ENCODE measurements at places on chromosomes 2 and 18.

DNA sequence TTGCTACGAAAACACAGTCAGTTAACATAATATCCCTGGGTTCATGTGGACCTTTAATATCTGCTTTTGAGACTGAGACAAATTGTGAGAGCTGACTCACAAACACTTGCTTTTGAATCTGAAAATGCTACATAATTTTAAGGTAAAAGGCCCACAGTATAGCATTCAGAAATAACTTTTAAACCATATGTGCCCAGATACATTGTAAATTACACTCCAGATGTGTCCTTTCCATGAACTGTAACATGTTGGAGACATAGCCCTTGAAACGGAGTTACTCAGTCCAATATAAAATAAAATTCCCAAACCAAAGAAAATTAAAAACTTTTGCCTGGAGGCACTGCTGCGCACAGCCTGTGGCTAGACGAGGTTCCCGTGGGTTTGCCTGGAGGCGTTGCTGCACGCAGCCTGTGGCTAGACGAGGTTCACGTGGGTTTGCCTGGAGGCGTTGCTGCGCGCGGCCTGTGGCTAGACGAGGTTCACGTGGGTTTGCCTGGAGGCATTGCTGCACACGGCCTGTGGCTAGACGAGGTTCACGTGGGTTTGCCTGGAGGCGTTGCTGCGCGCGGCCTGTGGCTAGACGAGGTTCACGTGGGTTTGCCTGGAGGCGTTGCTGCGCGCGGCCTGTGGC lies 131.9 kb upstream of the ALKAL2 start:
- no peak for DNase-seq

- DNase-seq, result no peak
Observed at GRCh38 chr2:52144590-52144989, 1112.7 kb upstream of the NRXN1 start.

GRCh38 chr2:109516445-109517117 lies 97.2 kb downstream of the SEPTIN10 start:
- DNase-seq, result peak; percentile 22

- no peak for DNase-seq
Observed at GRCh38 chr18:79800371-79801180, 2.8 kb downstream of the KCNG2 start.

- no peak for DNase-seq
Observed at GRCh38 chr18:49855711-49856415, 42.5 kb upstream of the ACAA2 start.

- no peak for DNase-seq
Observed at GRCh38 chr2:112924360-112924759, 13.4 kb downstream of the IL37 start.
